ENCODE measurements at places on chromosomes 6 and 20.

- DNase-seq = peak; percentile 35
These were observed 67.4 kb downstream of the ALDH8A1 start for GRCh38 chr6:134882426-134883038.

- DNase-seq = no peak
These were observed 25.6 kb upstream of the MBOAT1 start for GRCh38 chr6:20237677-20238460.

- no peak for DNase-seq
These were observed 33.0 kb upstream of the ME1 start for GRCh38 chr6:83463886-83464285.

GRCh38 chr20:61090541-61090940 is 161.5 kb upstream of the CDH4 start:
- no peak for DNase-seq

GRCh38 chr6:148866657-148867268 is 119.9 kb downstream of the UST start:
- DNase-seq = no peak

- DNase-seq = no peak
These were observed 13.4 kb upstream of the SMIM8 start for GRCh38 chr6:87308970-87309369.

DNA sequence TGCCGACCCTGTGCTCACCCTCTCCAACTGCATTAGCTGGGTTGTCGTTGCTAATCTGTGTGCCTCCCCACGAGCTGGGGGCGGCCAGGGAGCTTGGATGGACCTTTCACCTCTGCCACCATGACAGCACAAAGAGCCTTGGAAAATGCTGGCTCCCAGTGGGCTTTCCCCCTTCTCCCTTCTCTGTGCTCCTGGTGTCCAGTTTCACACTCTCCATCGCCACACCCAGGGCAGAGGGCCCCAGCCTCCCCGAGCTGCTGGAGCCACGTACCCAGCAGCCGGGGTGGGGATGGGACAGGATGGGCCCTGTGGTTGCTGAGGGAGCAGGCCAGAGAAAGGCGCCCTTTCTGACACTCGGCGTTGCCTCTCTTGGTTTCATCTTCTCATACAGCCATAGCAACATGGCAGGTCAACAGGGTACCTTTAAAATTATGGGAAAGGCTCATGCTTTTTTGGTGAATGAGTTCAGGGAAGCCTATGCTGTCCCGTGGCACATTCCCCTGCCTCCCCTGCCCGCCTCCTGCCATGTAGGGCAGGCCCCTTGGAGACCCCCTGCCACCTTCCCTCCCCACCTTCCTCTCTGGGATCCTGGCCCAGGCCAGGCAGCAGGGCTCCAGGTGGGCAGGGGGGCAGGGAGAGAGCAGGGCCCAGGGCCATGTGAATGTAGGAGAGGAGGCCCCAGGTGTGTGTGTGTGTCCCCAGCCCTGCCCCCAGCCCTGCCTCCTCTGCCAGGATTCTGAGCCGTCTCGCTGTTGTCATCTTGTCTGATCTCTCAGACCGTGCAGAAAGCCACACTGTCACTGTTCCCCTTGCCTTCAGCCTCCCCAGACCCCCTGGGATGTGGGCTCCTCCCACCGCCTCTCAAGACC is 85.2 kb upstream of the CCDC167 start:
- DNase-seq = no peak

- no peak for DNase-seq
These were observed 43.4 kb downstream of the PLAGL1 start for GRCh38 chr6:143964674-143965081.

GRCh38 chr20:1377341-1377871 is 15.4 kb downstream of the FKBP1A start:
- no peak for DNase-seq

- DNase-seq = no peak
These were observed 27.4 kb downstream of the FRMD1 start for GRCh38 chr6:168051648-168052047.

DNA sequence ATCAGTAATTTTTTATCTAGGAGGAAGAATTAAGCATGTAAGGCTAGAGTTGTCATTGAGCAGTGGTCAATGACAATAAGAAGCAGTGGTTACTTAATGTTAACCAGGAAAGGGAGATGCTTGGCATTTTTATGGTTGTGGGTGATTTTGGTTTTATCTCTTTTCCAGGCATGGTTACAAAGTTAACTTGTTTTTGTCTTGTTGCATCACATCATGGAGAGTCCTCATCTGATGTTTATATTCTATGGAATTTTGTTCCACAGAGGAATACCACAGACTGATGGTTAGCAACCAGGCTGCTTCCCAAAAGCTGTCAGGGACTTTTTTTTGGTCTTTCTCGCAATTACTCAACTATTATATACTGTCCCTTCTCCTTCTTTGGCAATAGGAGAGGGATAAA is 32.7 kb downstream of the OPRM1 start:
- no peak for DNase-seq

GRCh38 chr6:24273096-24273870 is 84.6 kb downstream of the DCDC2 start:
- no peak for DNase-seq

GRCh38 chr6:130720076-130720715 is 107.0 kb upstream of the SMLR1 start:
- DNase-seq = no peak

GRCh38 chr6:100695445-100695844 is 185.7 kb downstream of the ASCC3 start:
- DNase-seq = no peak

DNA sequence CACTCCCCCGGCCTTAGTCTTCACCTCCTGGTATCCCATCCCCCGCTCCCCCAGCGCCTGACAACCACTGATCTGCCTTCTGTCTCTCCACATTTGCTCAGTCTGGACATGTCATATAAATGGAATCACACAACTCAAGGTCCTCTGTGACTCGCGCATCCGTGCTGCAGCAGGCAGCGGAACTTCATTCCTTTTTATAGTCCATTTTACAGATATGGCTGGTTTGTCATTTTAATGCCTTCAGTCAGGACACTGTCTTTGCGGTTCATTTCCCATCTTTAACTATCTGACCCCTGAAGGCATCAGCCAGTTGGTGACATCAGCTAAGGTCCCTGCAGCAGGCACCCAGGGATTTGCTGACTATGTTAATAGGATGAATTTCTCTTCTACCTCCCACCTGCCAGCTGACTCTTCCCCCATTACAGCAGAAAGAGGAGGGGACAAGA is 125.7 kb downstream of the ZMYND8 start:
- no peak for DNase-seq

- DNase-seq = no peak
These were observed 787 bp upstream of the BTN2A2 start for GRCh38 chr6:26382121-26382520.

- no peak for DNase-seq
These were observed 365.2 kb downstream of the SYNE1 start for GRCh38 chr6:152271776-152272464.

- no peak for DNase-seq
These were observed 639 bp upstream of the ZNF335 start for GRCh38 chr20:45972500-45973183.

DNA sequence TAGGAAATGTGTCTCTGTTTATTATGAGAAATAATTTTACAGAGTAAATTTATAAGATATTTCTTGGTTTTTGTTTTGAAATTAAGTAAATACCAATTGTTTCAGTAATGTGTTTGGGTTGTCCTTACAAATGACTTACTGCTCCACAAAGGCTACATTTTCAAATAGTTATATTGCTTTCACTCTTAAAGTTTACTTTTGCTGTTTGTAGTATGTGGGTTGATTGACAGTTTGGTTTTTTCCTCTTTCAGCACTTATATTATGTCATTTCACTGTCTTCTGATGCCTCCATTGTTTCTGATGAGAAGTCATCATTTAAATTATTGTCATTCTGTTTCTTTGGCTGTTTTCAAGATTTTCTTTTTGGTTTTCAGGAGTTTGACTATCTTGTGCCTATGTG is 34.9 kb upstream of the SUMO4 start:
- DNase-seq = no peak

DNA sequence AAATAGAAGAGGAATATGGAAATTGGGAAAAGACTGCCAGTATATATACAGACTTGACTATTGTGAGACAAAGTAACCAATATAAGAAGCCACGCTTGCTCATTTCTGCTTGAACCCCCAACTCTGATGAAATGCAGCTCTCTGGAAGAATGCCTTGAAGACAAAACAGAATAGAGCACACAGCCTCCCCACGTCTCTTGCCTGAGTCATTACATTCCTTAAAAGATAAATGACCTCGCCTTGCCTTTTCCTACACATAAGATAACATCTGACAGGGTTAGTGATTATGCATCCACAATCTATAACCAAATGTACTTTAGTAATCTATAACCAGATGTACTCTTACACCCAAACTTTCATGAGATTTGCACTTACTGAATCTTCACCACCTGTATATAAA is 141.1 kb upstream of the EEF1E1 start:
- DNase-seq = no peak

- DNase-seq = no peak
These were observed 93.1 kb upstream of the PMEPA1 start for GRCh38 chr20:57802765-57803507.

GRCh38 chr6:140344142-140344913 is 969.9 kb upstream of the CITED2 start:
- DNase-seq = no peak

DNA sequence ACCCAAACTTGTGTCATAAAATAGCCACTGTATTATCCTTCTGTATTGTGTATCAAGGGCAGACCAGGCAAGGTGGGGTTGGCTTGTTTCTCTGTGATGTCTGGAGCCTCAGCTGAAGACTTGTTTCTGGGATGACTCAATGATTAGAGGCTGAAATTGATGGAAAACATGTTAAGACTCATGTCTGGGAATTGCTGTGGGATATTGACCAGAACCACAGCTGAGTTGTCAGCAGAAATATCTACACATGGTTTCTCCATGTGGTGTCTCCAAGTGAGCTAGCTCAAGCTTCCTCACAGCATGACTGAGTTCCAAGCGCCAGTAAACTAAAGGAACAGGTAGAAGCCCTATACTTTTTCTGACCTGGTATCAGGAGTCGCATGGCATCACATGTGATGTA is 128.5 kb upstream of the SYNDIG1 start:
- no peak for DNase-seq

DNA sequence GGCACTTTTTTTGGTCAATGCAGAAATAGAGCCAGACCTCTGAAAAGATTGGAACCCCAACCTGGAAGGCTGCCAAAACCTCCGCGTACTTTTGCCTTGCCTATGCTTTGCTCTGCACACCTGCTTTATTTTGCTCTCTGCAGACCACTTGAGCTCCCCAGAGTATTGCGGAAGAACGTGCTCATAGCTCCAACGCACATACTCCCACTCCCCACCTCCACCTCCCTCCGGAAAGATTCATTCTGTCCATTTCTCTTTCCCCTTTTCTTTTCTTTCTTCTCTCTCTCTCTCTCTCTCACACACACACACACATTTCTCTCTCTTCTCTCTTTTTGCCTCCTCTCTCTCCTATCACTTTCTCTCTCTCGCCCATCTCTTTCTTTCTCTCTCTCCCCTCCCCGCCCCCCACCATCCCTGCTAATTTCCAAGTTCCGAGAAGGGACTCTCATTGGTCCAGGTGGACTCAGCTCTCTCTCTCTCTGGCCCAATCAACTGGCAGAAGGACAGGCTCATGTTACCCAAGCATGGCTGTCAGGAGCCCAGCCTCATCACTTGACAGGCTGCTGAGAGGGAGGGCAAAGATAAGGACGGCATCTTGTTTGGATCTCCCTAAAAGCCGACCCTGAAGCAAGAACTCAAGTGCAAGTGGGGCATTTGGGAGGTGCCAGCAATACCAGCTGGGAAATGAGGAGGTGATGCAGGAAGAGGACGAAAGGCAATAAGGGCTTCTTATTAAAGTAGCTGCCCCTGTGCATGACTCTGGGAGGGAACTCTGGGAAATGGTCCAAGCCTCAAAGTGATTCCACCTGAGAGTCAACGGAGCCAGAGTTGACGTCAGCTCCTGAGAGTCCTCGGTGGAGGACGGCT is 246.1 kb downstream of the LY86 start:
- DNase-seq = no peak

DNA sequence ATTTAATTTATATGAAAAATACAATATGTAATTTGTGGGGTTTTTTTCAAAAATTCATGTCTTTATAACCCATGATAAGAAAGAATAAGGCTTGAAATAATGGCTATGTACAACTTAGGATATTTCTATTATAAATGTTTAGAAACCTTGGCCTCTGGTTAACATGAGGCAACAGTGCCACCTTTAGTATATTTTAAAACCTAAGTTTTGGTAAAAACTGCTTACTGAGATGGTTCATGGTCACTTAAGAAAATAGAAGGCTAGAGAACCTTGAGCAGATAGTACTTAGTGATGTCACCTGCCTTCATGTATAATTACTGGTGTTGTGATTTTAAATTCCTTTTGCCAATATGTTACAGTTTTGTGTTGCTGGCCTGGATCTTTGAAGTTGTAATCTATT is 176.4 kb downstream of the ADGB start:
- no peak for DNase-seq

- no peak for DNase-seq
These were observed 369.4 kb upstream of the CITED2 start for GRCh38 chr6:139743664-139744437.

- DNase-seq = no peak
These were observed 778 bp upstream of the ATF6B start for GRCh38 chr6:32128751-32129296.
